ENCODE measurements at places on chromosomes 11 and 22. TPM values are rescaled to one million over a fixed set of nuclear protein-coding genes. Genes with fewer than 3 reads are reported as not detected.
A peak's percentile ranks its signal among the peaks of the same experiment; 100 is the strongest.

- no peak for DNase-seq
Observed at GRCh38 chr11:14320020-14320419, 39.0 kb downstream of the RRAS2 start.

- no peak for DNase-seq
Observed at GRCh38 chr11:100639140-100639539, 47.9 kb upstream of the ARHGAP42 start.

DNA sequence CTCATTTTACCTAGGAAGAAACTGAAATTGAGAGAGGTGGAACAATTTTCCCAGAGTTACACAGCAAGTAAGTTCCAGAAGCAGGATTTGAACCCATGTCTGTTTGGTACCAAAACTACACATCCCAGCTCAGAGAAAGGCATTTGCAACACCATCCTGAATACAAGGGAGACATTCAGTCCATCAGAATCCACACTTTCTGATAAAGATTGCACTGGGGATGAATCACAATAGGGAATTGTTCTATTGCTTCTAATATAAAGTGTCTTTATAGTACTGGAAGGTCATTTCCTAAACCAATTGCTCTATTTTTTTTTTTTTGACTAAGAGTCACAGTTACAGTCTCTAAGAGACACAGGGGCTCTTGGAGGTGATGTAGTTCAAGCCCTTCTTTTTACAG lies 208.1 kb upstream of the CADM1 start:
- no peak for DNase-seq

The GLYATL2 gene
- not detected for polyA plus RNA-seq

DNA sequence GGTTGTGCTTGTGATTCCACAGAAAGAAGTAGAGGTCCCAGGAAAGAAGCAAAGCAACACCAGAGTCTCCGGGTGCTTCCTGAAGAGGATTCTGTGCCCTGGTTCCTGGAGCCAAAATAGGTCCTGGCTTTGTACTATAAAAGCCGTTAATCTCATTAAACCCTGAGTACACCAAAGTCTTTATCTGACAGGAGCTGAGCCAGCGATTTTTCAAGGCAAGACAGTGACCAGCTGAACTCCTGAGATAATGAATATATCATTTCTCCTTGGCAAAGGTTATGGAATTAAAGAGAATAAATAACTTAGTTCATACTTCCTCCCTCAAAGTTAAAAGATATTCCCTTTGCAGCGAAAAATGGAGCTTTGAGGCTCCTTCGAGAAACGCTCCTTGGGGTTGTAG lies 5.2 kb downstream of the TMEM138 start:
- DNase-seq: no peak

DNA sequence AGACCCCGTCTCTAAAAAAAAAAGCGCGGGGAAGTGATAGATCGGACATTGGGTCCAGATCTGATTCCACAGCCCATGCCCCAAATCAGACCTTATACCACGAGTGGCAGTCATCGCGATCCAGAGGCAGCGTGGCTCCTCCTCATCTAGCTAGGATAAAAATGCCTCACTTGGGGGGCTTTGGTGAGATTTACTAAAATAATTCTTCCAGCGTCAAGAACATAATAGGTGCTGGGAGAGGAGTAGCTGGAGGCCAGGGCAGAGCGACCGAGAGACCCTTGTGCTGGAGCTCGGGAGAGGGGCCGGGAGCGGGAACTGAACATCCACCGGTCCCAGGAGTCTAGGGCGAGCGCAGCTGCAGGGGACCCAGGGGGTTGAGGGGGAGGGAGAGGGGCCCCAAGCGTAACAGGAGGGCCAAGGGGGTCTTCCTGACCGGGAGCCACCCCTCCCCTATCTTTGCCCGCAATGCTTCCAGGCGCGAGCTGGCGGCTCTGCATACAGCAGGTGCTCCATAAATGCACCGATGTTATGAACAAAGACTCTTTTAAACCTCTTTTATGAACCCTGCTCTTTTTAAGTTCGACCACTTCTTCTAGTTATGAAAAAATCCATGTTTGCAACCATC lies 823 bp upstream of the CPT1A start:
- DNase-seq: no peak

DNA sequence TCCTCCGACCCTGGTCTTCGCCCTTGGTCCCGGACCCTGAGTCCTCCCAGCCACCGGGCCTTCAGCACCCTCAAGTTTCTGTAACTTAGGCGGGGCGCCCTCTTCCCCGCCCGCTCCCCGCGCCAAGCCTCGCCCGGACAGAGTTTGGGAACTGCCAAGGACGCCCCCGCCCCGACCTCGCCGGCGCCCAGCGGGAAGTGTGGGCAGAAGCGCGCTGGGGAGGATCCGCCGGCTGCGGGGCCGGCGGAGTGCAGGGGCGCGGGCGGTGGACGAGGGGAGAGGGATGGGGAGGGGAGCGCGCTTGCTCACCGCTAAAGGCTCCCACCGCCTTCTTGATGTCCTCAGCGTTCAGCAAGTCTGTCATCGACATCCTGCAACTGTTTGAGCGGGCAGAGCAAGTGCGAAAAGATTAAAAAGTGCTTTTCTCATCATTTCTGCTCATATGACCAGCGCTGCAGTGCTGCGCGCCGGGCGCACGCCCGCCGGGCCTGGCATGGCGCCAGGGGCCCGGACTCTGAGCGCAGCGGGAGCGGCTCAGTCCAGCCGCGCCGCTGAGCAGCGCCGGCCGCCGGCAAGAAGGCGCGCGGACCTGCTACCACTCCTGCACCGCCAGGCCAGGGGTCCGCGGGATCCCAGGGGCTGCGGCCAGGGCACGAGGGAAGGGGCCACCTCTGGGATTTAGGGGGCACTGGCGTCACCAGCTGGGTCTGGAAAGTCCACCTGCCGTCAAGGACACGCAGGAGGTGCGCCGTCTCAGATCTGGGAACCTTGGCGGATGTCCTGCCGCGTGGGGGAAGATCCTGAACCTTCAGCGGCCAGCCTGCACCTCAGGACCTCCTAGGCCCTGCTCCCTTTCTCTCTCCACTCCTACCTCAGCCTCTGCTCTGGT lies at the start of gene PVALB:
TSS of gene PVALB (minus strand) at position 400 of the 889 bp plus-strand sequence. CDS start at position 370, 30 bp downstream.
- no peak for DNase-seq

DNA sequence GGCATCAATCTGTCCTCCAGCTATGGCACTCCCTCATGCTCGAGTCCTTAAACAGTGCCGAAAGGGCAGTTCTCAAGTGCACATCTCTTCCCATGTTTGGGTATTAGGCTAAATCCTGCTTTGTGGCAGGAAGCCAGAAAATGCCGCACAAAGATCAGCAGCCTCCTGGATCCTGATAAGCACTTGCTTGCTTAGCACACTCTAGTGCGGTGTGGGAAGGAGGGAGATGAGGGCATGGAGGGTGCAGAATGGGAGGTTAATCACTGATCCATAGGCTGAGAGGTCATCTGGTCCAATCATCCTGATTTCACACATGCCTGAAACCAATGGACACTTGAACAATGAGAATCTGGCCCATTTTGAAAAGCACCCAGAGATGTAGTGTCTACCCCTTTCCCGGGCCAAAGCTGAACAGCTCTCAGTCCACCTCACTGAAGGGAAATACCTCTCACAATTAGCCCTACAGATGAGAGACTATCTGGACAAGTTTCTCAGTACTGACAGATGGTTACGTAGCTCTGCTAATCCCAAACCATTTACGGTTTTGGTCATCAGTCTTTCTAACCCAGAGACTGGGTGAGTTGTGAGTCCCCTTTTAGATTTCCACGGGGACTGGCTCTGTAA lies 29.8 kb upstream of the CHRM4 start:
- DNase-seq: no peak

The OR5A1 gene
- polyA plus RNA-seq: not detected

DNA sequence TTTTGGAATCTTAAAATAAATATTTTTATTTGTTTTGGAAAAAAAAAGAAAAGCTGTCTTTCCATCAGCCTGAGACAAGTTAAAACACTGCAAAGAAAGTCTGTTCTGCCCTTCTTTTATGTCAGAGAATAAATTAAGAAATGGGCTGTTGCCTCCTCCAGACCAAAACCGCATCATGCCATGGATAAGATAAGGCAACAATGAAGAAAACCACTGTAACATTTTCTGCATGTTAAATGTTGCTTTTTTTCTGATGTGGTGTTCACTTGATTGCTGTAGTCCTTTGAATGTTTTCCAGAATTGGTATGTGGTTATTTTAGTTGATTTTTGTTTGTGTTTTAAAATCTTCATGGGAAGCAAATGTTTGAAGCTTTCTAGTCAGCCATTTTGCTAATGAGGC lies 319.2 kb upstream of the CNTN5 start:
- no peak for DNase-seq

GRCh38 chr11:36151933-36152580 lies 137.2 kb downstream of the COMMD9 start:
- DNase-seq: no peak

DNA sequence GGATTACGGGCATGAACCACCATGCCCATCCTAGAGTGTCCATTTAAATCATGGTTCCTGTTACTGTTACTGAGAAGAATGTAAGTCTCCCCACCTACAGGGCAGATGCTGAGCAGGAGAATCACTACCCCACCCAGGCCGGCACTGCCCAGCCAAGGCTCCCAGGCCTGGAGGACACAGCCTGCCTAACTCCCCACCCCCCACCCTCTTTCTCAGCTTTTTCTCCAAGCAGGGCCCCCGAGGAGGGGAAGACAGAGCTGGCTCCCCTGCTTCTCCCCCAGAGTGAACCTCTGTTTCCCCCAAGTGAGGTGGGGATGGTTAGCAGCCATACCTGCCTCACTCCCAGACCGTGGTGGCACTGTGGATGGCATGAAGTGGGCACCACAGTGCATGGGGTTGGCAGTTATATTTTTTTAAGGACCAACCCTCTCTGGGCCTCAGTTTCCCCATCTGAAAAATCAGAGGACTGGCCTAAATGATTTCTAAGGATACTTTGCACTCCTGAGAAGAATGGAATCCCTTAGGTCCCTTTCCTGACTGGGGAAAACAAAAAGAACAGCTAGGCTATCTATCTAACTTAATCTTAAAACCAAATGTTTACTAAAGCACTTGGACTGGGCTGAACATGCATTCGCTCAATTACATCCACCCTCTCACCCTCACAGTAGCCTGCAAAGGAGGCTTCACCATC lies 5.0 kb downstream of the CBX7 start:
- no peak for DNase-seq

- DNase-seq: peak; percentile 86
Observed at GRCh38 chr11:65720211-65720934, at the start of gene RNASEH2C. TSS of gene RNASEH2C (minus strand) at chr11:65720798. CDS start at chr11:65720758, 40 bp downstream.

- DNase-seq: no peak
Observed at GRCh38 chr22:45682064-45682463, 10.4 kb downstream of the ATXN10 start.

DNA sequence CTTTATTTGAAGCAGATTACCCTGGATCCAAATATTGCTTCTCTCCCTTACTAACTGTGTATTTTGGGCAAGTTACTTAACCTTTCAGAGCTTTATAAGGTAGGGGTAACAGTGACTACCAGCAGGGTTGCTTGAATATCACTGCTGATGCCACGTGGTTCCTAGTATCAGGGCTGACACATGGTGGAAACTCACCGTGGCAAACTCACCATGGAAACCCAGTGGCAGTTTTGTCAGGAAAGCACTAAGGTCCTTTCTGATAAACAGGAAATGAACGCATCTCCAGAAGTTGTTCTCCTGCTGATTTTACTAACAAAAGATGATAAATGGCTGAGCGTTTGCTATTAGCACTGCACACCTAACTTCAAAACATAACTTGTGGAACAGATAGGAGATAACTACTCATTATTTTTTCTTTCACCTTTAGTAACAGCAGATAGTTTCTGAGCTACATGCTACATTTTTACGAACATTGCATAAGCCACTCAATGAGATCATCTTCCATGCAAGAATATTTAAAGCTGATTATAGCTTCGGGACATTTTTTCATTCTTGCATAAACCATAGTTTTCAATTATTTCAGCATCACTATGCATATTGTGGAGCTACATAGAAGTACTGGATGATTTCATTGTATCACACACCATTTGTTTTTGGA lies 59.7 kb upstream of the RAG2 start:
- DNase-seq: no peak

The NXPE2 gene
- polyA plus RNA-seq: 0.10 TPM

The PGA5 gene
- not detected for polyA plus RNA-seq

The KCNJ1 gene
- polyA plus RNA-seq: not detected

GRCh38 chr11:72358466-72359405 lies 75.6 kb downstream of the CLPB start:
- DNase-seq: no peak

DNA sequence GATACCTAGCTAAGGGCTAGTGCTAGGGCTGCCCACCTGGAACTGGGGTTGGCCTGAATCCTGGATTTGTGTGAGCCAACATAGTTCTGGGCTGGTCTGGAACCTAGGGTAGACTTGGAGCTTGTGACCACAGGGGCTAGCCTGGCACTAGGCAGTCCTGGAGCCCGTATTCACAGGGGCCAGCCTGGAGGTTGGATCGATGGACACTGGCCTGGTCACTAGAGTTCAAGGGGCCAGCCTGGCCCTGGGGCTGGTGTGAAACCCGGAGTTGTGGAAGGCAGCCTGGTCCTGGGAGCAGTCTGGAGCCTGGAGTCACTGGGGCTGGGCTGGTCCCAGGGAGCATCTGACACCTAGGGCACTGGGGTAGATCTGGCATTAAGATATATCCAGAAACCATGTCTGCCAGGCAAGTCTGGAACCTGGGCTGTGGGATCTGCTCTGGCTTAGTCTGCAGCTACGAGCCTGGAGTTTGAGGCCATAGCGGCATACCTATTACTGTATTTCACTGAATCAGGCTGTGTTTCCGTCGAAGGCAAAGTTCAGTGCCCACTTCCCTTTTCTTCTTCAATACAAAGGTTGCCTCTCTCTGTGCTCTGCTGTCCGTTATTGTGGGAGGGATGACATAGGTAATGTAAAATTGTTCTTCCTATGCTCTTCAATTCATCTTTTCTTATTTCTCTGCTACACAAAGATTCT lies 9.1 kb upstream of the GLYATL1B start:
- DNase-seq: no peak

- no peak for DNase-seq
Observed at GRCh38 chr11:84812471-84812969, 814.6 kb downstream of the DLG2 start.

The BTBD18 gene
- not detected for polyA plus RNA-seq

The PIH1D2 gene
- 1.2 TPM for polyA plus RNA-seq

The GRAP2 gene
- polyA plus RNA-seq: 0.33 TPM

- DNase-seq: no peak
Observed at GRCh38 chr22:37133304-37134018, 16.3 kb downstream of the IL2RB start.

DNA sequence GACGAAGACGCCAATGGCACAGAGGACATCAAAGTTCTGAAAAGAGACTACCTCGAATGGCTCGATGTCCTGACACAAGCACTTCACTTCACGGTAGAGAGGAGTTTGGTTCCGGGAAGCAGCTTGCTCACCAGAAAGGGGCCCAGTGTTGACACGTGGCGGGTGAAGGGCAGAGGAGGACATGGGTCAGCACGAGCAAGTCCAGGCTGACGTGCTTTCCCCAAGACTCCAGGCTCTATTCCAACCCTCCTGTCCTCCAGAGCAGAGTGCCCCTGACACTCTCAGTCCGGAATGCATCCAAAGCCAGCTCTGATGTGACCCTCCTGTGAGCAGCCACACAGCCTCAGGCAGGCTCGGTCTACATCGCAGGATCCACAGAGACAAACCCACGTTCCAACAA lies 77.5 kb upstream of the BID start:
- DNase-seq: no peak

All from psoas muscle (tissue), 8 donors.